Activated CD8-positive, alpha-beta memory T cell treated with anti-CD3 and anti-CD28 coated beads for 1 hour (primary cell): ENCODE measurements at places on chromosomes 1 and 21.
A peak's percentile ranks its signal among the peaks of the same experiment; 100 is the strongest.

- DNase-seq, result no peak
Measured at GRCh38 chr1:17023102-17023501, 11.4 kb upstream of the ATP13A2 start.

DNA sequence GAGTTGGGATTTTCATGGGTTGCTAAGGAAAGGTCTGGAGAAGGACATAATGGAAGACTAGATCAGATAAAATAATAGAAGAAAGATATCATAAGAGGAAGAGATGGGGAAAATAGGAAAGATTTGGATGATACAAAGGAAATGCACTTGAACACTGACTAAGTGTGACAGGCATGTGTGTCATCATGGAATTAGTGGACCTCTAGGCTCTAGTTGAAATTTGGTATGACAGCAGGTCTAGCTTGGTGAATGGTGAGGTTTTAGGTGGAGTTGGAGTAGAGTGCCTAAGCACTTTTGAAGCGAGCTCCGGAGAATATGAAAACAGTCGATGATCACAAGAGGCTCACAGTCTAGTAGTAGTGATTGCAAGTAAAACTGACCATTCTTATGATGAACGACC is 73.0 kb upstream of the PTGS2 start:
- no peak for DNase-seq

GRCh38 chr1:15088281-15088971 is 65.1 kb upstream of the TMEM51 start:
- DNase-seq, result no peak

GRCh38 chr1:99737016-99737415 is 29.4 kb downstream of the FRRS1 start:
- no peak for DNase-seq

DNA sequence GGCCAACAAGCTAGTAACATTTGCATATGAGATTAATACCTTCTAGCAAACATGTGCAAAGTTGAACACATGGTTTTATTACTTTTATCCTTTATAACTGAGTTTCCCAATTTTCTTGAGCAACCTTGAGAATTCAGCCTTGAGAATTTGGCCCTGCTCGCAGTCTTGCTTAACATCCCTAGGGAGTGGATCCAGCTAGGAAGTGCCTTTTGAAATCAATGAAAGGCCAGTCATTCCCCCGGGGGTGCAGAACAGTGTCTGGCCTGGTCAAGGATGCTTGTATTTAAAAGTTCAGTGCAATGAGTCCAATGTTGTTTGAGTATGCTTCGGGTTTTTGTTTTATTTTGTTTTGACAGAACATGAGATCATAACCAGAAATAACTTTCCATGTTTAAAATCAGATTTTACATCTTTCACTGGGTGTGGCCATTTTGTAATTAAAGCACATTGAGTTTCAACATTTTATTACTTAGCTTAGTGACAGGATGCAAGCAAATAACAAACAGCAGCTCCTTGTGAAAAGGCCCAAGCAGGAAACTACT is 16.7 kb downstream of the PALMD start:
- no peak for DNase-seq

GRCh38 chr1:183723571-183723970 is 70.5 kb upstream of the APOBEC4 start:
- DNase-seq, result no peak

GRCh38 chr1:7007902-7008301 is 222.6 kb downstream of the CAMTA1 start:
- DNase-seq, result no peak

- DNase-seq, result no peak
Measured at GRCh38 chr1:118084400-118084799, 100.6 kb downstream of the SPAG17 start.

DNA sequence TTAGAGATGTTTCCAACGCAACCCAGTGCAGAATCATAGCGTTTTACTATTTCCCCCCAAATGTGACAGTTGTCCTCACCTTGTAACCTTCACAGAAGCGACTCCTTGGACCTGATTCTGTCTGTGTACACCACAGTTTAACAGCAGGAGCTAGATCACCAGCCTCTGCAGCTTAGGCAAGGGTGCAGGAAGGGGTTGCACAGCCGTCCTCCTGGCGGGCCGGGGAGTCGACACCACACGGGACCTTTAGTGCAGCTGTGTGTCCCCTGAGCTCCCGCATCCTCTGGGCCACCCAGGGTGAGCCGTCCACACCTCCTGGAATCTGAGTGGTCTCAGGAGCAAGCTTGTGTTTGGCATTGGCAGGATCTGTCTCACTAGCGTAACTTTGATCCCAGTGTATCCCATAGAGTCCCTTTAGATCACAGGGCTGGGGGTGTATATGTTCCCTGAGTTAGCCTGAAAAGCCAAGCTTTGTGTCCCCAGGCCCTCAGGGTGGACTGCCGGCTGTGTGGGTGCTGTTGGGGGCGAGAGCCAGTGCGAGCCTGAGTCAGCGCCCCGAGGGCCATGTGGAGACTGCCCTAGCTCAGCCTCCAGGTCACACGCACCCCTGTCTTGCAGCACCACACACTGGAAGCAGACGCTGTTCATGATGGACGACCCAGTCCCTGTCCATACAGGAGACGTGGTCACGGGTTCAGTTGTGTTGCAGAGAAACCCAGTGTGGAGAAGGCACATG is 27.5 kb downstream of the PRMT2 start:
- no peak for DNase-seq

GRCh38 chr21:18153063-18153462 is 91.6 kb upstream of the CHODL start:
- DNase-seq, result no peak

DNA sequence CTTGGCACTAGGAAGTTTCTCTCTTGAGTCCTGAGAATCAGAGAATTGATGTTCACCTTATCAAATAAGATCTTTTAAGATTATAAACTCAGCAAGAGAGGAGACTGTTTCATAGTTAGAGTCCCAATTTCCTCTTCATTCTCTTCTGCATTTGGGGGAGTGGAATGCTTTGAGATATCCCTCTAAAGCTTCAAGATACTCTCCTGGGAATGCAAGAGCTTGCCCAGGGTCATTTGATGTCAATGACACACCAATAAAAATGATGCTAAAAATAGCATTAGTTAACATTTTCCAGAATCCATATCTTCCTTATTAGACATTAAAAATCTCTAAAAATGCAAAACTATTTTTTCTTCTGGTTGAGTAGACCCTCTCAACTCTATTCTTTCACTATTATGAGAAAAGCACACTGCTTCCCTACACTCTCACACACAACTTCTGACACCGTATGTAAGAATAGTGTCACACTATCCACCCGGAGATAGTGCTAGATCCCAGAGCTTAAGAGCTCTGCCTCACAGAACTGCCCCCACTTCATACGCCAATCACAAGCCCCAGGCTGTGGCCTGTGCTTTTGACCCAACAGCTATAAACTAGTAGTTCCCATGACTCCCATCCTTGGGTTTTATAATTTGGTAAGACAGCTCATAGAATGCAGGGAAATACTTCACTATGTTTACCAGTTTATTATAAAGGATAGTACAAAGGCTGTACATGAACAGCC is 399.9 kb upstream of the RUNX1 start:
- no peak for DNase-seq

GRCh38 chr1:153742411-153743142 is 14.7 kb downstream of the INTS3 start:
- no peak for DNase-seq

DNA sequence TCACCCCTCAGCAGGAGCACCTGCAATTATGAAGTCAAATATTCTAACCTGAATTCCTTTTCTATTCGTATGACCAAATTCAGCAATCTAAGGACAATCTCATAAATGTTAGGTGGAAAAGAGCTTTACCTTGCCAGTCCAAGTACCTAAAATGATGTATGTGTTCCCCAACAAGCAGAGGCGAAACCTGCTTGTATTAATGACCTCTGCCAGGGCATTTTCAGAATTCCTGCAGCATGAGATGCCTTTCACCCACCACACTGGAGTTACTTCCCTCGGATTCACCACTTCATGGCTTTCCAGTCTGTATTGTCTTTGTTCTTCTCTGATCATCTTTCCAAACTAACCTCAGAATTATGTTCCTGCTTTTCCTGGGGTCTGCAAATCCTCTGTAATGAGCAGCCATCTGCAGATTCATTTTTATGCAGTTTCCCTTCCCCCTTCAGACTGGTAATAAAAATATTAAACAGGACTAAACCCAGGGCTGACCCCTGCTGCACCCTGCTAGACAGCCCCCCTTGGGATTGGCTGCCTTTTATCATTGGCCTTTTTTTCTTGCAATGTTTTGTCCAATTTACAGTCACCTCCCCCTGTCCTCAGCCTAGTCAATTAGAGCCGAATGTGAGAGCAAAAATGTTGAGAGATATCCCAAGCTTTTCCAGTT is 26.6 kb upstream of the CASQ2 start:
- no peak for DNase-seq

DNA sequence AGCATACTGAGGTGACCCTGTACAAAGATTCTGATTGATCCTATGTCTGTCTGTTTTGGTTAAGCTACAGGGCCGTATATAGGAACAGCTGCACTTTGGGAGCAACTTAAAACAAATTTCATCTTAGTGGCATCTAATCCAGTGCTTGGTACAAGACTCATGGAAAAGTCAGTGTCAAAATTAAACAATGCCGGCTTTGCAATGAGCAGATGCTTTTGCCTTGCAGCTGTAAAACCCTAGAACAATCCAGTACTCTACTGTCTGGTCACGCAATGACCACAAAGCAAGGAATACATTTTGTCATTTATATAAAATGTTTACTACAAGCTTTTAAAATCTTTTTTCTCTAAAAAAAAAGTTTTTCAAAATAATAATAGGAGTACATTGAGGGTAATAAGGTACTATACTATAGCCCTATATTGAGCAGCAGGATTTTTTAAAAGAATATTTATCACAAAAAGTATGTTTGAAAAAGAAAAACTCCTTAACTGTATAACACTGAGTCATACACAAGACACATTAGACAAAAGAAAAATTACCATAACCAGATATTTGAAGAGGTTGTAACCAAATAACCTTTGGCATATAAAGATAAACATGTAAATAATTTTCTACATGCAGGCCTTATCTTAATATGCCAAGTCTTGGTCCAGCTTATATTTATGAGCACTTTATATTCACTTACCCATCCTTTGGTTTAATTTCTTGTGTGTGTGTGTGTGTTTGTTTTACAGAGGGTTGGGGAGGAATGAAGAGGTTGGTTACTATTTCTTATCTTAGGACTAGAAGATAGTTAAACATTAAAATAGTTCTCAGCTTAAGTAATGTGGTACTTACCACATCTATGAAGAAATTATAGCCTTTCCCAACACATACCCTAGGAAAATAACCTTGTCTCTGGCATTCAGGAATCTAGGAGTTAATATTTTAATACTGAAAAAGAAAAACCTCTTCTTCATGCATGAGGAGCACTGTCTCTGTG is 262.3 kb downstream of the FAF1 start:
- DNase-seq, result no peak

- DNase-seq, result no peak
Measured at GRCh38 chr1:68213843-68214242, 18.5 kb downstream of the WLS start.

- no peak for DNase-seq
Measured at GRCh38 chr1:192439373-192440025, 122.7 kb downstream of the RGS21 start.

DNA sequence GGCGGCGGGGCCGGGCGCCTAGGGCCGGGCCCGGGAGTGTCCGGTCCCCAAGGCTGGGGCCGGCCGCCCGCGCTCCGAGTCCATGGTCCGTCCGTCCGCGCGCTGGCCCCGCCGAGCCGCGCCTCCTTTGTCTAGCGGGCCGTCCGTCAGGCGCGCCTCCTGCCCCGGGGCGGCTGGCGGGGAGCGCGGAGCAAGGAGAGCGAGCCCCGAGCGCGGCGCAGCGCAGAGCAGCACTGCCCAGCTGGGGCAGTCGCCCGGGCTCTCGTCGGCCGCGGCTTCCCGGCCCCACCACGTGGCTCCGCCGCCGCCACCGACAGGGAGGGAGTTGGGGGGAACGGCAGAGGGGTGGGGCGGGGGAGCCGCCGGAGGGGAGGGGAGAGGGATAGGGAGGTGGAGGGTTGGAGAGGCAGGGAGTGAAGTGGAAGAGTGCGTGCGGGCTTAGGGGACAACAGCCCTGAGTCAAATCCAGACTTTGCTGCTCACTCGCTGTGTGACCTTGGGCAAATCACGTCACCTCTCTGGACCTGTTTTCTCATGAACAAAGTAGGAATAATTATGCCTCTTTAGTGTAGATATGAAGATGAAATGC is at the start of gene NKAIN1:
NKAIN1 (minus strand) TSS at position 235 of the 589 bp plus-strand sequence. CDS start 340 bp downstream, outside the sequence.
- no peak for DNase-seq

GRCh38 chr1:230072296-230072695 is 5.3 kb downstream of the GALNT2 start:
- DNase-seq, result no peak

- no peak for DNase-seq
Measured at GRCh38 chr1:228210076-228210651, 2.3 kb downstream of the OBSCN start.

GRCh38 chr1:118223426-118223825 is 38.4 kb upstream of the SPAG17 start:
- DNase-seq, result no peak

- peak; percentile 4 for DNase-seq
Measured at GRCh38 chr21:41460578-41461527, 34.8 kb downstream of the MX1 start.

- DNase-seq, result no peak
Measured at GRCh38 chr21:41422546-41423304, 3.3 kb upstream of the MX1 start.

DNA sequence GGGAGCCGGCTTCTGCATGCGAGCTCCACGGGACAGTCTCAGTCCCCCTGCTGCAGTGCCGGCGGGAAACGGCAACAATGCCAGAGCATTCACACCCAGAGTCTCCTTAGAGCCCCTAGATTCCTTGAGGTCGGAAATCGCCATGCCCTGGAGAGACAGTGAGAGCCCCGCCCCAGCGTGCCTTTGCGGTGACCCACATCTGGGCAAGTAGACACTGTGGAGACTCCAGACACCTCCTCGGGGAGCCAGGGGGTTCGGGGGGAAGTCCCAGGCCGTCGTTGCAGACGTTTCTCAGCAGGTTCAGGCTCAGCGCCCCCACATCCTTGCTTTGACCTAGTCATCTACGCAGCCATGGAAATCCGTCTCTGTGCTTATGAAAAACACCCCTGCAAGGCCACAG is 81.3 kb upstream of the ARHGEF16 start:
- DNase-seq, result no peak

GRCh38 chr1:25657883-25658760 is 41.5 kb downstream of the MAN1C1 start:
- no peak for DNase-seq

DNA sequence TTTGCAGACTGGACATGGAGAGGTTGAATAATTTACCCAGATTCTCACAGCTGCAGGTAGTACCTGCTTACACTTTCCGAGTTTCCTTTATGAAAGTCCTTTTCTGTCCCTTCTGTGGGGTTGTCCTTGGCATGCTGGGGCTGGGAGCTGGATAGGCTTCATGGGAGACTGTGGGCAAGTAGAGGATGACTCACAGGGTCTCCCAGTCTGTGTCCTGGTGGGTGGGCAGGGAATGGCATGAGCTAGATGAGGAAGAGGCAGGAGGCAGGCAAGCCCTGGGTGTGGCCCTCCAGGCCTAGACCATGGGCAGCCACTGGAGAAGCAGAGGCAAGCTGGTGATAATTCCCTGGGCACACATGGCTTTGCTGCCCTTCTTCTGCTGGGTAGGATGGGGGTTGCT is 80.6 kb downstream of the NAV1 start:
- no peak for DNase-seq

- no peak for DNase-seq
Measured at GRCh38 chr1:46699666-46700065, 19.2 kb downstream of the EFCAB14 start.

- no peak for DNase-seq
Measured at GRCh38 chr1:114022877-114023276, 43.6 kb downstream of the OLFML3 start.
